Activated naive CD4-positive, alpha-beta T cell treated with anti-CD3 and anti-CD28 coated beads, Interleukin-2, amount 10 ng/mL, durations not matched to agents 5 hours and 36 hours (primary cell): ENCODE measurements at places on chromosomes 12 and 14. TPM values are rescaled to one million over a fixed set of nuclear protein-coding genes. Genes with fewer than 3 reads are reported as not detected.

GLIPR1L2 gene
- 0.30 TPM for total RNA-seq

KRT73 gene
- total RNA-seq: 3.7 TPM

SPX gene
- 0.20 TPM for total RNA-seq

TPPP2 gene
- not detected for total RNA-seq

PELI2 gene
- total RNA-seq: 6.9 TPM

NELL2 gene
- 71.9 TPM for total RNA-seq

C14orf39 gene
- not detected for total RNA-seq

WBP11 gene
- 74.3 TPM for total RNA-seq
